ENCODE measurements at places on chromosomes 6 and 20.

- no peak for DNase-seq
Measured at GRCh38 chr6:43825187-43826115, 55.4 kb downstream of the VEGFA start.

DNA sequence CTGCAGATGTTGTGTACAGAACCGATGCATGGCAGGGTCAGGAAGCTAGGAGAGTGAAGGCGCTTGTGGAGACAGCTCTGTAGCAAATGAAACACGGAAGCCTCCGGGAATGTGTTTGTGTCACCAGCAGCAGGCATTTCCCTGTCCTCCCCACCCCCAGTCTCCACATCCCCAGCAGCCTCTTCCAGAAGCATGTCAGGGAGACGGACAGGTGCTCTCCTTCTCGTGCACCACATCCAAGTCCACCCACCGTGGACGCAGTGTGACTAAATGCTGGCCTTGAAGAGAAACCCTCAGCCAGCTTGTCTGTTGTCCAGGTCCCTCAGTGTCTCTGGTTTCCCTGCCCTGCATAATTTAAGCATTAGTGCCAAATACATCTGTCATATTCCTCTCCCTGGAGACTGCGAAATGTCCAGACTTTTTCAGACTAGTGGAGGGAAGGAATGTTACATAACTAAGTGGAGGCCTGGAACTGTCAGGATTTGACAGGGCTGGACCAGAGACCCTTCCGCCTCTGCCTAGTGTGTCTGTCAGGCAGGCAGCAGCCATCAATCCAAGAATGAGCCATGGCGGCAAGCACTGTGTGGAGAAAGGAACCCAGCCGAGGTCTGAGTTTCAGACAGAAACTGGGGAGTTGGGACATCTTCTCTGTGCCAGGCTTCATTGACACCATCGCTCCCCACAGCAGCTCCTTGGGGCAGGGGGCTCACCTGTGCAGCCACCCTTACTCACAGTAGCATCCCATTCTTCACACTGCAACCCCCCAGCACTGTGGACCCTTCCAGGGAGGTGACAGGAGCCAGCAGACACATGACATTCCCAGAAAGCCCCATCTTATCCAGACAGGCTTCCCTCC is 26.6 kb upstream of the PI16 start:
- no peak for DNase-seq

DNA sequence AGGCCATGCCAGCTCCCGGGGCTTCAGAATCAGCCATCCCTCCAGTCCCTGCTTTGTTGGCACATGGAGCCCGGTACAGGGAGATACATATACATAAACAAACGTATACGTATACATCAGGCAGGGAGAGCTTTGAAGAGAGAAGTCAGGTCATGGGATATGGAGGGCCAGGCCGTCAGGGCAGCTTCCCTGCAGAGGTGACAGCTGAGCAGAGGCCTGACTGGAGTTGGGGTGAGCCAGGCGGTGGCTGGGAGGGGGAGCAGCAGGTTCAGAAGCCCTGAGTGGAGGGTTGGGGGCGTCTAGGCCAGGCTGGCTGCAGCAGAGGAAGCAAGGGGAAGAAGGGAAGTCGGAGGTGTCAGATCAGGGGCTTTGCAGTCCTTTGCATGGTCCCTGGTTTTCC is 61.7 kb downstream of the STK35 start:
- DNase-seq = no peak

GRCh38 chr20:34546751-34547181 is 11.8 kb upstream of the MAP1LC3A start:
- no peak for DNase-seq

- no peak for DNase-seq
Measured at GRCh38 chr6:155340464-155341129, 26.3 kb upstream of the TFB1M start.

DNA sequence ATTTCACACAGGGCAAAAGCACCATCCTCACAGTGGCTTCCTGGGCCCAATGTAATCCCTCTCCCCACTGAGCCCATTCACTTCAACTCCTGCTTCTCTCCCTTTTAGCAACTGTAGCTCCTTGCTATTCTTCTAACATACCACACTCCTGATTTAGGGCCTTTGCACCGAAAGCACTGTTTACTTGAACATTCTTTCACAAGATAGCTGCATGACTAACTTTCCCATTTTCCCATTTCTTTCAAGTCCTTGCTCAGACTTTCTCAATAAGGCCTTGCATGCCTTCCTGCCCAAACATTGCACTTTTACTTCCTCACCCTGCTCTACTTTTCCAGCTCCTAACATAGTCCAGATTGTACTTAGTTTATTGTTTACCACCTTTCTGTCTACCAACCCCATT is 73.0 kb downstream of the SHPRH start:
- DNase-seq = no peak

GRCh38 chr6:90025523-90026061 is 131.3 kb downstream of the GJA10 start:
- no peak for DNase-seq
